ENCODE measurements at places on chromosomes 12 and 14. TPM values are rescaled to one million over a fixed set of nuclear protein-coding genes. Genes with fewer than 3 reads are reported as not detected.
A peak's percentile ranks its signal among the peaks of the same experiment; 100 is the strongest.

DNA sequence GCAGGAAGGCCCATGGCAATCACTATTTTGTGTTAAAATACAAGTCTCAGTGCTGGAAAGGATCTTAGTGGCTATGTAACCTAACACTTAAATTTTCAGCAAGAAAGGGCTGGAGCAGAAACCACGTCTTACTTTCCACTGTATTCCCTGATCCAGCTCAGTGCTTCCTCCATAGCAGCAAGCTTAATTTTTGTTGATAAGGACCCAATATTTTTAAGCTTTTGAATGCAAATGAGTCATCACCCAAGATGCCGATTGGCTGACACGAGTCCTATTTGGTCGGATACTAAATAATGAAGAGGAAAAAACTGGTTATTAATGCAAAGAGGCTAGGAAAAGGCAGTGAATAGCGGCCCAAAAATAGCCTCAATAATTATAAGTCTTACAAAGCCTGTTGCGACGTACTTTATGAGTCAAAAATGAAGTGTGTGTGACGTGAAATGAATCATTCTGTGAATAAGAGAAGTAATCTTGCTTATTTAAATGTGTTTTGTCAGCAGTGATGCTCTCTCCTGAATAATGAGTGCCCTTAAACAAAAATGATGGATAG, 46.9 kb upstream of the IGF1 start:
- no peaks in the 10 kb centered on the region for H3K27me3 ChIP-seq
- DNase-seq: no peak
- H3K4me3 ChIP-seq: no peak overlapping the region
- no peaks in the 10 kb centered on the region for H3K4me1 ChIP-seq

DNA sequence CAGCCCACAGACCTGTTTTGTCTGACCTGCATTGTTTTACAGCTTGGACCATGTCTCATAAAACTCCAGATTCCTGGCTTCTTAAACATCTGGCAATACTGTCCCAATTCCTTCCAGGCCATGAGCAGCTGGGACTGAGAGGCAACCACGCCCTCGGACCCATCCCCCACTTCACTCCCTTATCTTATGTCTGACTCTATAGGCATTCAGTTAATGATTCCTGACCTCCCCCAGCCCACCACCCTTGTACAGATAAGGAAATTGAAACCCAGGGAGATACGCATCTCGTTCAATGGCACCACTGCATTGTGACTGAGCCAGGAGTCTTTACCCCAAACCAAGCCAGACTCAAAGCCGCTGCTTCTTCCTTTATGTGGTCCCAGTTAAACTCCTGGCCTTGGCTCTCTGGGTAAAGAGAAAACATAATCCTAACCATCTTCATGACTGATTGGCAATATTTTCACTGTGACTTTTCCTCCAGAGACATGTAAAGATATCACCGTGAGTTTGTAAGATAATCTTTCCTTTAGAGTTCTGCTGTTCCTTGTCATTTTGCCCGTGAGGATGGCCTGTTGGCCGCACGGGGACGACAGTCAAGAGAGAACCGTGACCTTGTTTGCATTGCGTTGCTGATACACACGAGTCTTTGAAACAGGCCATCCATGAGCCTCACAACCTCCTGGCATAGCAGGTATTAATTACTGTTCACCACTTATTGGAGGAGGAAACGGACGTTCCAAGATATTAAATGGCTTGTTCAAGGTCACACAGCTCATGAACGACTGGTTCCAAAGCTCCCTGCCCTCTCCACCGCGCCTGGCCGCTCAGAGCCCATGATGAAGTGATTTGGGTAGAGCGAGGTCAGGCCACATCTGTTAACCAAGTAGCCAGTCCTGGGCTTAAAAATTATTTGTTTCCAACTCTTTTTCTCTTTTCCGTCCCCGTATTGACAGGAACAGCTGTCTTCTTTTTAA, 39.4 kb downstream of the MAP1LC3B2 start:
- H3K4me3 ChIP-seq: peak overlapping the region; percentile 53
- no peaks in the 10 kb centered on the region for H3K27me3 ChIP-seq
- H3K27ac ChIP-seq: peak overlapping the region; percentile 87
- no peak for DNase-seq
- peaks cover 43% of the 10 kb centered on the region for H3K4me1 ChIP-seq

GRCh38 chr12:130473266-130473665, 135.6 kb downstream of the PIWIL1 start:
- no peak overlapping the region for H3K4me3 ChIP-seq
- H3K27ac ChIP-seq: no peak overlapping the region
- no peaks in the 10 kb centered on the region for H3K27me3 ChIP-seq
- H3K4me1 ChIP-seq: no peaks in the 10 kb centered on the region
- H3K36me3 ChIP-seq: no peaks in the 10 kb centered on the region
- DNase-seq: no peak

DNA sequence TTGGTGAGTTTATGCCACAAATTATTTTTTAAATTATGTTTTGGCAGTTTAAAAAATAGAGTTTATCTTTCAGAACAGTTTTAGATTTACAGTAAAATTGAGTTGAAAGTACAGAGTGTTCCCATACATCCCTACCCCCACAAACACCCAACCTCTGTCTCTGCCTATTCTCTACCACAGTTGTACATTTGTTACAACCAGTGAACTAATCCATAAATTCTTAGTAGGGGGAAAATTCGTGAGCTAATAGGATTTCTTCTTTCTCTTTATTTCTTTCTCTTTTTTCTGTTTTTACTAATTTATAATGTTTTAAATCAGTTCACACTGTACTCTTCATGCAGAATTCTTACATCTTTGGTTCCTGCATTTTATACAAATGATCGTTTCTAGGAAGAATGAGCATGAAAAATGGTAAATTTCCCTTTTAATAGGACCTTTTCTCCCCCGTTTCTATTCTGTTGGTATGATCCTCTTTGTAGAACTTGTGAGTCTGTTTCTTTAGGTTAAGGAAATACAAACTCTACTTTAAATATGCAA, 56.7 kb downstream of the MIPOL1 start:
- no peaks in the 10 kb centered on the region for H3K4me1 ChIP-seq
- no peaks in the 10 kb centered on the region for H3K27me3 ChIP-seq
- H3K36me3 ChIP-seq: no peaks in the 10 kb centered on the region
- DNase-seq: no peak
- H3K27ac ChIP-seq: no peak overlapping the region

DNA sequence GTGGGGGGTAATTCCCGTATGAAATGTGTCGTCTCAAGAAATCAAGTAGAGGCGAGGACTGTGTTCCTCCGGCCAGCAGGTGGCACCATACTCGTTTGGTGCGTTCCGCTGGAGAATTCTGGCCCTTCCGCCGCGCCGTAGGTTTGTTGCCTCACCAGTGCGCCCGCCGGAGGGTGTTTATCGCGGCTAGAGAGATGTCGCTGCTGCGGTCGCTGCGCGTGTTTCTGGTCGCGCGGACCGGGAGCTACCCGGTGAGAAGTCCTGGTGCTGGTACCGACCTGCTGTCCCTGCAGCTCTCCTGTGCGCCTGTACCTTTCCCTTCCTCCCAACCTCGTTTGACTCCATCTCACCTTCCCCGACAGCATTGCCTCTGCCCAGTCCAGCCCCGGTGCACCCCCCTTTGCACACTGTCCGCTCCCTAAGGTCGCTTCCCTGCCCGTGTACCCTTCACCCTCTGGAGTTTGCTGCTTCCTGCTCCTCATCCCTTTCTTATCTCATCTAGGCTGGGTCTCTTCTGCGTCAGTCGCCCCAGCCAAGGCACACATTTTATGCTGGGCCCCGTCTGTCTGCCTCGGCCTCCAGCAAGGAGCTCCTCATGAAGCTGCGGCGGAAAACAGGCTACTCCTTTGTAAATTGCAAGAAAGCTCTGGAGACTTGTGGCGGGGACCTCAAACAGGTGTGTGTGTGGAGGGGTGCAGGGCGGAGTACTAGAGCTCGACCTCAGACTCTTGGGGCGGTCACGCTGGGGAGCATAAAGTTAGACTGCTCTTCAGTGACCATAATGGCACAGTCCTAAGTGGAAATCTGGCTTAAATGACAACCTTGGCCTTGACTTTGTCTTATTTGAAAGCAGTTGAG, at the start of gene TSFM:
Gene TSFM (plus strand): TSS at position 180 of the 858 bp plus-strand sequence. CDS start 15 bp downstream, at position 195.
- H3K27ac ChIP-seq: peak within 1 kb of the TSS; percentile 74
- H3K27me3 ChIP-seq: no peaks in the 10 kb centered on the region
- peaks cover 18% of the 10 kb centered on the region for H3K4me1 ChIP-seq
- DNase-seq: peak; percentile 98
- H3K36me3 ChIP-seq: peaks cover 54% of the 10 kb centered on the region
- peak within 1 kb of the TSS; percentile 96 for H3K4me3 ChIP-seq

DNA sequence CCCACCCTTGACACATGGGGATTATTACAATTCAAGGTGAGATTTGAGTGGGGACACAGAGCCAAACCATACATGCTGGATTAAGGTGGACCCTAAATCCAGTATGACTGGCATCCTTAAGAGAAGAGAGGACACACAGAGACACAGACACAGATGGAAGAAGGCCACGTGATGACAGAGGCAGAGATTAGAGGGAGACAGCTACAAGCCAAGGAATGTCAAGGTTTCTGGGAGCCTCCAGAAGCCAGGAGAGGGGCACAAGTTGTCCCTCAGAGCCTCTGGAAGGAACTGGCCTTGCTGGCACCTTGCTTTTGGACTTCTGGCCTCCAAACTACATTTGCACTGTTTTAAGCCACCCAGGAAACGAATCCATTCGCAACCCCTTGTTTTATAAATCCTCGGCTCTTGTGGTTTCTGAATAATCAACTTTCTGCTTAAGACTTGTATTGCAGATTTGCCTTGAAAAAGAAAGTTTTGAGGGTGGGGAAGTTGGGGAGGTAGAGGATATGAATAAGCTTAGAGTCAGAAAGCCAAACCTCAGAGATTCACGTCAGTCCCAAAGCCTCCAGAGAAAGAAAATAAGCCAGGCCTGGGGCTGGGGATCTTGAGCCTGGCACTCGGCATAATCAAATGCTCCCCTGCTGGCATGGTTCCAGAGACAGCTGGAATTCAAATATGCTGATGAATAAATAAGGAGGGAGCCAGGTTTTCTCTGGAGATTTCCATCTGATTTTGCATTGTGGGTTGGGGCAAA, 224.2 kb upstream of the PWP1 start:
- no peaks in the 10 kb centered on the region for H3K27me3 ChIP-seq
- DNase-seq: no peak
- H3K4me3 ChIP-seq: no peak overlapping the region
- H3K36me3 ChIP-seq: no peaks in the 10 kb centered on the region
- no peaks in the 10 kb centered on the region for H3K4me1 ChIP-seq

DNA sequence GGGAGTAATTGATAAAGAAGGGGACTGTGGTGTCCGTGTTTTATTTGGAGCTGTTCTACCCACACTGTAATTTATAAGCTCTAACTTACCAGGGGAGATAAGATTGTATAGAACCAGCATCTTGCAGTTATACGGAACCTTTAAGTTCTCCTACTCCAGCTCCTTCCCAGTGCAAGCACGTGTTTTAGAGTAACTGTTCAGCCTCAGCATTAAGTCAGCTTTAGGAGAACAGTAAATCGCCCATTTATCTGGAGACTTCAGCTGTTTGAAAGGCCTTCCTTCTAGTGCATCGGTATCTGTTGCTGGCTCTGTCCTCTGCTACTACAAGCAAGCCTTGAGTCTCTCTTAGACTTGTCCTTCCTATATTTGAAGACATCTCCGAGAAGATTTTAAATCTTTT, 95.6 kb downstream of the ETV6 start:
- DNase-seq: no peak
- H3K36me3 ChIP-seq: no peaks in the 10 kb centered on the region
- H3K27ac ChIP-seq: peak overlapping the region; percentile 65
- no peak overlapping the region for H3K4me3 ChIP-seq
- H3K27me3 ChIP-seq: no peaks in the 10 kb centered on the region

- H3K4me3 ChIP-seq: no peak overlapping the region
- H3K27me3 ChIP-seq: no peaks in the 10 kb centered on the region
- H3K4me1 ChIP-seq: peaks cover 21% of the 10 kb centered on the region
- no peak for DNase-seq
Measured at GRCh38 chr12:65602253-65602609, 222.1 kb upstream of the HMGA2 start.

GRCh38 chr12:79187032-79187431, 322.5 kb downstream of the SYT1 start:
- no peaks in the 10 kb centered on the region for H3K27me3 ChIP-seq
- DNase-seq: no peak
- H3K36me3 ChIP-seq: no peaks in the 10 kb centered on the region
- H3K4me3 ChIP-seq: no peak overlapping the region

- H3K27ac ChIP-seq: no peak overlapping the region
- no peaks in the 10 kb centered on the region for H3K27me3 ChIP-seq
- H3K36me3 ChIP-seq: no peaks in the 10 kb centered on the region
Measured at GRCh38 chr14:45650754-45651153, 397.8 kb upstream of the MIS18BP1 start.

GRCh38 chr12:114750917-114751316, 66.9 kb upstream of the TBX3 start:
- no peak overlapping the region for H3K27ac ChIP-seq
- no peak for DNase-seq
- no peaks in the 10 kb centered on the region for H3K36me3 ChIP-seq
- no peaks in the 10 kb centered on the region for H3K4me1 ChIP-seq
- H3K27me3 ChIP-seq: no peaks in the 10 kb centered on the region

DNA sequence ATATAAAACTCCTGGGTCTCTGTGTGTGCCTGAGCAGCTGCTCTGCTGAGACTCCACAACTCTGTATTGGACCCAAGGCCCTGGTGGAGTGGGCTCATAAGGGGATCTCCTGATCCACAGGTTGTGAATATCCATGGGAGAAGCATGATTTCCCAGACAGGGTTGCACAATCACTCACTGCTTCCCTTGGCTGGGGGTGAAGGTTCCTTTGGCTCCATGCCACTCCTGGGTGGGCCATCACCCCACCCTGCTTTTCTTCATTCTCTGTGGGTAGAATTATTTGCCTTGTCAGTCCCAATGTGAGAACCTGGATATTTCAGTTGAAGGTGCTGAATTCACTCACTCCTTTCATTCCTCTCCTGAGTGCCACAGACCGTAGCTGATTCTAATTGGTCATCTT, 205.2 kb upstream of the TMEM260 start:
- no peaks in the 10 kb centered on the region for H3K36me3 ChIP-seq
- no peak for DNase-seq
- H3K4me3 ChIP-seq: no peak overlapping the region
- no peak overlapping the region for H3K27ac ChIP-seq

DNA sequence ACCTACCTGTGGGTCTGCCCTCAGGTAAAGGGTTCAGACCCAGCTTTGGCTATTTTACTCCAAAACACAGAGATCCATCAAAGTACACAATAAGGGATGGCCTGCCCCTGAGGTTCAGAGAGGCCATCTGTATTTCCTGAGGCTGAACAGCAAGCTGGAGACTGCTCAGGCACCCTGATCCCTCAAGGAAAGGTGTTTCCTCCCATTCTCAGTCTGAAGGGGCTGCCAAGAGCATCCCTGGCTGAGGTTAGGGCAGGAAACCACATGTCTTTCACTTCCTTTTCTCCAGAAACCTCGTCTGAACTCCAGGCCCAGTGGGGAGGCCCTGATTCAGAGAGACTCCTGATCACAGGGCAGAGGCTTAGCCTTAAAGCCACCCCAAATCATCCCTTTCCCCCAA, 1.5 kb downstream of the RILPL1 start:
- H3K36me3 ChIP-seq: peaks cover 15% of the 10 kb centered on the region
- DNase-seq: no peak
- peak overlapping the region; percentile 79 for H3K27ac ChIP-seq
- peak overlapping the region; percentile 81 for H3K4me3 ChIP-seq
- peaks cover 36% of the 10 kb centered on the region for H3K4me1 ChIP-seq
- no peaks in the 10 kb centered on the region for H3K27me3 ChIP-seq

NRXN3 gene
- 159 TPM for total RNA-seq

MFAP5 gene
- total RNA-seq: 249 TPM

DLK1 gene
- not detected for total RNA-seq

EFS gene
- 10.1 TPM for total RNA-seq

GUCY2C gene
- not detected for total RNA-seq

CCDC85C gene
- 37.3 TPM for total RNA-seq

KRT2 gene
- total RNA-seq: not detected

METTL25 gene
- total RNA-seq: 15.2 TPM

RDH11 gene
- 32.1 TPM for total RNA-seq

TPPP2 gene
- not detected for total RNA-seq

NFE2 gene
- 3.8 TPM for total RNA-seq
